Left colon (tissue), 2 donors: ENCODE measurements at places on chromosomes 4 and X. TPM values are rescaled to one million over a fixed set of nuclear protein-coding genes. Genes with fewer than 3 reads are reported as not detected.

DNA sequence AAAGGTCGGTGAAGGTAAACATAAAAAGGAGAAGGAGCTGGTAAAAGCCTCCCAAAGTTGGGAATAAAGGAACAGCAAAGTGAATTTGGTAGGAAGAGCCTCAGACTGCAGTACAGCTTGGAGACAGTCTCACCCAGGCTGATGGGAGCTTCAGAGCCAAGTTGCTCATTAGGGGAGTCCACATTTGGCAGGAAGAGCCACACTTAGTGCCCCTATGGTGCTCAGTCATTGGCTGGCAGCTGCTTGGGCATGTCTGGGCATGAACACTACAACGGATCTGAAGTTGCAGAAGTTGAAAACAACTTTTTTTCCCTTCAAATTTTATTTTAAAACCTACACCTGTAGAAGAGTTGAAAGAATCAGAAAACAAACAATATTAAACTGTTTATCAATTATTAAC is 2497.3 kb downstream of the ARAP2 start:
- no peak for DNase-seq

SLC10A6 gene
- total RNA-seq, result 0.43 TPM

BMPR1B gene
- 0.47 TPM for total RNA-seq

L1CAM gene
- total RNA-seq, result 8.8 TPM

SLC6A8 gene
- 170 TPM for total RNA-seq

DNA sequence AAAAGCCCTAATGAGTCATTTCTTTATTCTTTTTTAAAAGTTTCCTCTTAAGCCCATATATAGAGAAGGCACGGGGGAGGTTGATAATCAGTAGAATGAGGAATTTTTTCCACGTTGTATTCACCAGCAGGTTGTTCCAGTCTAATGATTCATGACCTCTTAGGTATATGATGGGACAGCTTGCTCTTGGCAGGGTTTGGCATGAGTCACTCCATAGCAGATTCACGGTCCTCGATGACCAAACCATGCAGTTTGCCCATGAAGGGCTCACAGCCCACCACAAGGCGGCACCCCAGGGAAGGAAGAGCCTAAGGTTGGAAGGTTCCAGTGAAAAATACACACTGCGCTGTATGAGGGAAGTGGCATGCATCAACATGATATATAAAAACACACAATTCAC is 623.8 kb upstream of the DIPK2B start:
- no peak for DNase-seq

SSX4B gene
- total RNA-seq, result not detected

CT45A9 gene
- not detected for total RNA-seq

WDFY3 gene
- 52.1 TPM for total RNA-seq

GRCh38 chrX:151488677-151489076 is 74.8 kb upstream of the PASD1 start:
- no peak for DNase-seq

SORCS2 gene
- 0.21 TPM for total RNA-seq

DNA sequence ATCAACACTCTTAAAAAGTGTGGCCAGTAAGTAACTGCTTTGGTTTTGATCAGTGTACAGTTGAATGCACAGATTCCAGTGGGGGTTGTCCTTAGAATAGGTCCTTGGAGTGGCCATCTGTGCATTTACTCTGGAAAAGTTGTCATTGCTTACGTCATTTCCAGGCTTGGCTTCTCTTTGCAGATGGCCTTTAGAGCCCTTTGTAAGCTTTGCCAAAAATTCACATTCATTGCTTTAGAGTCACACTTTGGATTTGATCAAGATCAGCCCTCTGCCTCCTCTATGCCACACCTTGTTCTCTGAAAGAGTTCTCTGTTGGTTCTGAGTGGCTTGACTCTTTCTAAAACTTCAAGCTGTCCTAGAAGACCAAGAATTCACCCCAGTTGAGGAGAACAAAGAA is 83.9 kb downstream of the MAMLD1 start:
- DNase-seq, result no peak

STEEP1 gene
- total RNA-seq, result 21.2 TPM

CT45A10 gene
- not detected for total RNA-seq

- DNase-seq, result no peak
Measured at GRCh38 chrX:134246282-134246681, 9.3 kb downstream of the CCDC160 start.

- DNase-seq, result no peak
Measured at GRCh38 chrX:64885850-64886249, 90.4 kb downstream of the ZC4H2 start.

- DNase-seq, result no peak
Measured at GRCh38 chr4:102525097-102525496, 23.9 kb downstream of the NFKB1 start.

DNA sequence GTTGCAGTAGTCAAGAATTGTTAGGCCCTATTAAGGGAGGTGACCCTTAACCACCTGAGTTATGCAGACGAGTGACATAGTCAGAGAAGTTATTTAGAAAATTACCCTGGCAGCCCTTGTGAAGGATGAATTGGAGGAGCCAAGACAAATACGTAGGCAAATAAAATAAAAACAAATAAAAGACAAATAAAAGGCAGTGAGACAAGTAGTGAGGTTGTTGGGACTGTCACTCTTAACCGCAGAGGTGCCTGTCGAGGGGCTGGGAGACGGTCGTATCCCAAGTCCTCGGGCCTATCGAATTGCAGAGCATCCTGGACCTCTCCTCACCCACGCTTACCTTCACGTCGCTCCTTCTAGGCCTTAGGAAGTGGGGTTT is 58.0 kb upstream of the ZC4H2 start:
- DNase-seq, result no peak

SLC25A4 gene
- total RNA-seq, result 37.9 TPM

XAGE1A gene
- not detected for total RNA-seq

STAP1 gene
- 0.24 TPM for total RNA-seq

SYN1 gene
- total RNA-seq, result 0.50 TPM

SLC10A4 gene
- total RNA-seq, result 0.20 TPM

DNA sequence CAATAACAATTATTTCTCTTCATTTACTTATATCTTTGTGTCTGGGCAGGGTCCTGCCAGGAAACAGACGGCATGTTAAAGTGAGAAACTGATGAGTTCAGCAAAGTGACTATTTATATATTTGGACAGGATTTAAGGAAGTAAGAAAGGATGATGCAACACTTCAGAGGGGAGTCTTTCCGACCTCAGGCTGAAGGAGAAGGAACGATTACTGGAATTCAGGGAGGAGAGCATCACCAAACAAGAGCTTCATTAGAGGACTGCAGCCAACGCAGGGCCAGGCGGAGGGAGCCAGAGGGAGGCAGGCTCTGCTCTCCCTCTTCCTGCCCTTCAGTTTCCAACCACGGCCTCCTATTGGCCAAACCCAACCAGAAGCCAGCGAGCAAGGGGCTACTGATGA is 1.5 kb upstream of the TLR7 start:
- DNase-seq, result no peak

S100G gene
- total RNA-seq, result not detected

GRCh38 chr4:8410641-8411271 is 29.8 kb downstream of the ACOX3 start:
- DNase-seq, result peak; percentile 59

GRCh38 chr4:94455081-94455480 is 3.3 kb downstream of the PDLIM5 start:
- peak; percentile 69 for DNase-seq

- DNase-seq, result no peak
Measured at GRCh38 chr4:85870298-85871083, 395.5 kb downstream of the ARHGAP24 start.

HAUS7 gene
- total RNA-seq, result 19.0 TPM

COMMD8 gene
- total RNA-seq, result 15.9 TPM

PLP1 gene
- total RNA-seq, result 3.9 TPM

CD40LG gene
- 0.75 TPM for total RNA-seq

GRCh38 chrX:31483336-31483735 is 411.5 kb upstream of the FTHL17 start:
- no peak for DNase-seq

DNA sequence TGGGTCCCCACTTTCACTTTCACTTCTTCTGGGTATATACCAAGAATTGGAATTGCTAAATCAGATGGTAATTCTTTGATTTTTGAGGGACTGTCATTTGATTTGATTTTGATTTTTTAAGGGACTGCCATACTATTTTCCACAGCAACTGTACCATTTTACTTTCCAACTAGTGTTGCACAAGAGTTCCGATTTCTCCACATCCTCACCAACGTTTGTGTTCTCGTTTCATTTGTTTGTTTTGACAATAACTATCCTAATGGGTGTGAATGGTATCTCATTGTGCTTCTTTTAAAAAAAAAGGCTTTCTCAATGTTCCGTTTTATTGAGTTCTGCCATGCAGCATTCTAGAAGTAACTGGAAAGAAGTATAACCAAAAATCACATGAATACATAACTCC is 62.6 kb downstream of the C4orf46 start:
- DNase-seq, result no peak

SMIM10L2A gene
- total RNA-seq, result 0.46 TPM

GRCh38 chr4:108941904-108942430 is 179.1 kb upstream of the ETNPPL start:
- no peak for DNase-seq
